Stimulated activated CD8-positive, alpha-beta memory T cell treated with anti-CD3 and anti-CD28 coated beads, Interleukin-12 subunit alpha, Interleukin-12 subunit beta, amount 100 ng/mL, for 1 hour (primary cell): ENCODE measurements at places on chromosomes 16 and 17.

DNA sequence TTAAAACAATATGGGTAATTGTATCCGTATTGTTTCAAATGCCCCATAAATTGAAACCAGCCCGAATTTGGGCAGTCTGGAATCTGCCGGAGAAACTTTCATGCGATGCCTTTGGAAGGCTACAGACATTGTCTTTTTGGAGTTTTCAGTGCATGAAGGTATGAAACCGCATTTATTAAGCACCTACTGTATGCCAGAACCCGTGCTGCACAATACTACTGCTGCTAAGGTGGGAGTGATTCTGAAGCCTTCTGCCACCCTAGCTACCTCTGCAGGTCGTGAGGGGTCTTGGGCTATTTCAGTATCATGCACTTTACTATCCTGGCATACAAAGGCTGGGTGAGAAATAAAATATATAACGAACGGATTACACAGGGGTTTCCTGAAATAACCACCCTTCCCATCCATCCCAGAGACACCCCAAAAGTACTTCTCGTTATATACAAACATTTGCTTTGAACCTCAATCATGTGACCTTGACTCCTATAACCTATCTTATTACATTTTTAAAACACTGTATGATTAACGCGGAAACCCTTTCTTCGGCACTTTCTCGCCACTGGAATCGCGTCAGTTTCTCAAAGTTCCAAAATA lies 1.0 kb upstream of the MSI2 start:
- no peak for DNase-seq

GRCh38 chr16:30565526-30565925 lies 6.0 kb downstream of the ZNF688 start:
- no peak for DNase-seq

GRCh38 chr17:42087736-42088705 lies 10.3 kb downstream of the ZNF385C start:
- DNase-seq = no peak

DNA sequence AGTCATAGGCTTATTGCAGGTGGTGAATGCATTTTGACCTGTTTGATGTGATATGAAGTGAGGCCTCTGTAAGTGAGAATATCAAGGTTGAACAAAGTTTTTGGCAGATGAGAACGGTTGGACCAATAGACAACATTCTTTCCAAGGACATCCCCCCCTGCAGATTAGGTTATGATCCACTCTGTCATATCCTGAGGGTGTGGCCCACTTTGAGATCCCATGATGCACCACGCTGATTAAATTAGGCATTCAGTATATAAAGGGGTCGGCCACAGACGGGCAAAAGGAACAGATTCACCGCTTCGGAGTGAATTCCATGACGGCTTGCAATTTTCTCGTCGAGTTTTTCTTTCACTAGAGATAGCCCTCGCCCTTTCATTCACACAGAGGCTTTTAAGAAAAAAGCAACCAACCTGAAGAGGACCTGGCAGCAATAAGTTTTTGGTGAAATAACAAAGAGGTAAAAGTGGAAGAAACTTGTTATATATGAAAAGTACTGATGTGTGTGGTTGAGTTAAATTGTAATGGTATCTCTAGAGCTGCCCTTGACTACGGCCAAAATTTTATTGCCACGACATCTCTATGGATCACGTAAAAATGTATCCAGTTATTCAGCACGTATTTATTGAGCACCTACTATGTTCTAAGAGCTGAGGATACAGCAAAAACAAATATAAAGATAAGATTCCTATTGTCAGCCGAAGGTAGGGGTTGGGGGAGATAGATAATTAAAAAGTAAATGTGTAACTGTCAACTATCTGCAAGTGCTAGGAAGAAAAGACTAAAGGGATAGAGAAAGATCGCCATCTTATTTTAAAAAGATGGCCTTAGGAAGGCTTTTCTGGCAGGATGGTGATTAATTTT lies 1.7 kb upstream of the RBBP6 start:
- no peak for DNase-seq

GRCh38 chr16:4733747-4734062 lies 366 bp downstream of the ANKS3 start:
- DNase-seq = no peak

DNA sequence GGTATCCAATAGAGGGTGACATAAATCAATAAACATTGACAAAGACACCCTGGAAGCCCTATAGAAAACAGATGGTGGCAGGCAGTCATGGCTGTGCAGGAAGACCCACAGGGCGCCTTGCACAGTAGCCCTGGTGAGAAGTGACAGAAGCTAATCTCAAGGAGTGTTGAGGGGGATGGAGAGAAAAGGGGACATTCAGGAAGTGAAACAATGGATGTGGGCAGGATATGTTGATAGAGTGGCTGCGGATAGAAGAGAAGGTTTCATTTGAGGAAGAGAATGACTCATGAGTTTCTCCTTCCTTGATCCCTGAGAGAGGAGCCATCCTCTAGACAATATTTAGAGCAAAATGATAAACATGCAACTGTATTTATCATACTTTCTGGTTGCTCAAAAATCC lies 468.8 kb upstream of the HSBP1 start:
- no peak for DNase-seq

GRCh38 chr16:73047536-73048291 lies at the start of gene ZFHX3:
TSS of gene ZFHX3 (minus strand) at chr16:73048128. CDS start at chr16:72960145, 87,983 bp downstream.
- no peak for DNase-seq

DNA sequence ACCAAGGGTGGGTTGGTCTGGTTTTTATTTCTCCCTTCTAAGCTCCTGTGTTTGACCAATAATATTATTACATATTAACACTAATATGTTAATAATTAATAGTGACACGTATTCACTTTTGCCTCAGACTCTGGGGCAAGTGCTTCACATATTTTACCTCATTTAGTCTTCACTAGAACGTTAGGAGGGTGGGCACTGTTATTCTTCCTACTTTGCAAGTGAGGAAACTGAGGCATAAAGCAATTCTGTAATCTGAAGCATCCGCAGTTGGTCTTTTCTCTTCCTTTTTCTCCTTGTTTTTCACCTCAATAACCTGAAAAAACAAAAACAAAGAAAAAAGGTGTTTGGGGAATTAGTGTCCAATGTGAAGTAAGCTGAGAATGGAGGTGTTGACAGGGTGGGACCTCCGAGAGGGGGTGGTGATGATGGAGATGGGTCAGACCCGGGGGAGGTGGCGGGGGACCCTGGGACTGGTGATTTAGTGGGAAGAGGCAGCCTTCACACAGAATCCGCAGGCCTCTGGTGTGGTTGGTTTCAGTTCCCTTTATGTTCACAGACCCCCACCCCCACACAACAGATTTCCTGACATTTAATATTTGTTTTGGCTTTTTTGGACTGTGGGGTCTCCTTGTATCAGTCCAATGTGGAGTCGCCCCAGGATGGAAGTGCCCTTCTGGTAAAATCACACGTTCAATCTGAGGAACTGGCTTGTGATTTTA lies 3.7 kb downstream of the CDH1 start:
- no peak for DNase-seq

GRCh38 chr17:82358465-82359350 lies at the start of gene TEX19:
TSS of gene TEX19 (plus strand) at chr17:82359247. CDS start at chr17:82362151, 2,904 bp downstream.
- no peak for DNase-seq

DNA sequence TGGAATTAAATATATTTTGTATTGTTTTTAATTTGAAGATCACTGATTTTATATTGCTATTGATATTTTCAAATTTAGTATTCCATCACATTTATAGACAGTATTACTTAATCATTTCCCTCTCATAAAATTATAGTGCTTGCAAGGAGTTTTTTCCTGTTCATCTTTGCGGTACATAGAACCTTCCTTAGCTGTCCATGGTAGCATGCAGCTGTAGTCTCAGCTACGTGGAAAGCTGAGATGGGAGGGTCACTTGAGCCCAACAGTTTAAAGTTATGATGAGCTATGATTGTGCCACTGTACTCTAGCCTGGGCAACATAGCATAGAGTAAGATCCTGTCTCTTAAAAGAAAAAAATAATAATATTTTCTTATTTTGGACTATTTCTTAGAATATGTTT lies 215.8 kb upstream of the CHMP6 start:
- no peak for DNase-seq

DNA sequence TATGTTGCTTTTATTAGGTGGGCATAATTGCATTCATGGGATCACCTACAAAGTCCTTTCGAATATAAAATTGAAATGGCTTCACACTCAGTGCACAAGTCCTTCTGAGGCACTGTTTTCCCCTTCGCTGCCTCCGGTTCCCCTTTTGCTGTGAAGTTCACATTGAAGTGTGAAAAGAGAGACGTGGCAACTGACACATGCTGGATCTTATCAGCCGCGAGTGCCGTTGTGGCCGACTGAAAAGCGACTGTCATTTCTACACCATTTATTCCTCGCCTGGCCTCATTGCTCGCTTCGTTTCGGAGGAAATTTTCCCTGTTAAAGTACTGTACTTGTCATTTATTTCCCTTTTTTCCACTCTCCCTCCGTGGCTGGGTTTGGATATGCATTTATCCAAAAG lies 423.5 kb downstream of the MAF start:
- DNase-seq = no peak

- DNase-seq = no peak
Observed at GRCh38 chr16:18050777-18051176, 285.8 kb downstream of the NPIPA8 start.

- no peak for DNase-seq
Observed at GRCh38 chr16:5323284-5324141, 225.9 kb upstream of the EEF2KMT start.

DNA sequence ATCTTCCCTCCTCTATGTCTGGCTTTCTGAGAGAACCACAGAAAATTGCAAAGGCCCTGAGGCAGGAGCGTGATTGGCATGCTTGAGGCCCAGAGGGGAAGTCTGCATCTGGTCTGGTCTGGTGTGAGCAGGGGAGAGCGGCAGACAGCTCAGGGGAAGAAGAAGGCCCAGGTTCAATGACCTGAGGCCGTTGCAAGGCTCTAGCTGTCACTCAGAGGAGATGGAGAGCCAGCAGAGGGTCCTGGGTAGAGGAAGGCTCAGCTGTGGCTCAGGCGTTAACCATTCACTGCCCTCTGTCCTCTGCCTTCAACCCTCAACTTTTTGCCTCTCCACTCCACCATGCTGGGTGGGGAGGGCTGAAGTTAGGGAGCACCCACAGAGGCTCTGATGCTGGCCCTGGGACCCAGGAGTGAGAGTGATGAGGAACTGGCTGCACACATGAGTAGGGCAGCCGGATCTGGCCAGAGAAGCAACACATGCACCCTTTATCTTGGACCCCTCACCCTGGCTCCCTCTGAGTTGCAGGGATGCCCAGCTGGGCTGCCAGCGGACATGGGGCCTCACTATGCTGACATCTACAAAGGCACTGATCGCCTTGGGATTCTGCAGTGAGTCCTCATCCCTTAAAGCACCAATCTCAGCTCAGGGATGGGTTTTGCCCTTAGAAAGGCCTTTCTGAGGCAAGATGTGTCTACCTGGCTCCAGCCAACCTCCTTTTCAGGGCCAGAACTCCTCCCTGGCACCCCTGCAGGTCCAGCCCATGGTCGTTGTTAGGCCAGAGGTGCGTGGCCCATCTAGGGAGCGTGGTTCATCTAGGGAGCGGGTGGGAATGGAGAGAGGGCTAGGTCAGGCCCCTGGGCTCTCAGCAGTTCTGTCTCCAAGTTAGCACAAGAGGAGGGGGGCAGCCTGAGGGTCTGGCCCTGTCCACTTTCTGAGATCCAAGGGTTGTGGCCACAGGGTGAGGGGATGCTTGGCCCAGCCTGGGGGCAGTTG lies 7.7 kb upstream of the KRTAP17-1 start:
- DNase-seq = no peak

DNA sequence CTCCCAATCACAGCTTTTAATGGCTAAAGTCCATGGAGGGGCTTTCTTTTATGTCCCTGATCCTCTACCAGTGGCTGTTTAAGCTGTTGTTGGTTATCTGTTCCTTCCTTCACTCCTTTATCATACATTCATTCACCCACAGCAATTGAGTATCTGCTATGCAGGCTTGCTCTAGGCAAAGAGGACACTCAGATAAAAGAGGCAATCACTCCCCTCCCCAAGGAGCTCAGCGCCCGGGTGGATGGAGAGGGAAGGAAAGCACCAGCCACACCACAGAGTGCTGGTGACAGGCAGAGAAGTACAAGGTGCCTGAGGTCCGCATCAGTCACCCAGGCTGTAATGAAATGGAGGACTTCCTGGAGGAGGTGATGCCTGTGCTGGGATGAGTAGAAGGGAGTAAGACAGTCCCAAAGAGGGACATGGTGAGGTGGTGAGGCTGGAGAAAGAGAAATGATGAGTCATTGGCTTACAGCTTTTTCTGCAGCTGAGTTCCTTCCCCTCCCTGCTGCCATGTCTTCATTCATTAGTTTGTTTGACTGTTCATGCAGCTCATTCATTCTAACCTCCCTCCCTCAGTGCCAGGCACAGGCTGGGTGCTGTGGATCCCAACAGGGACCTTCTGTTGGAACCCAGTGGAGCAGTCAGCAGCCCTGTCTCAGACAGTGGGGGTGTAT lies 12.8 kb upstream of the NGFR start:
- DNase-seq = no peak

GRCh38 chr16:75565640-75566039 lies 539 bp upstream of the GABARAPL2 start:
- DNase-seq = no peak
